ENCODE measurements at places on chromosomes 2 and 18. TPM values are rescaled to one million over a fixed set of nuclear protein-coding genes. Genes with fewer than 3 reads are reported as not detected.

MAP4K4 gene
- 133 TPM for total RNA-seq

IL1A gene
- 0.11 TPM for total RNA-seq

CFAP53 gene
- total RNA-seq: not detected

SLC11A1 gene
- 0.17 TPM for total RNA-seq

CAPN14 gene
- not detected for total RNA-seq

STARD6 gene
- total RNA-seq: not detected

GCG gene
- not detected for total RNA-seq

PSMA8 gene
- total RNA-seq: not detected

TMEM163 gene
- 0.12 TPM for total RNA-seq

RIT2 gene
- not detected for total RNA-seq

PDE11A gene
- 0.23 TPM for total RNA-seq

LMAN1 gene
- total RNA-seq: 109 TPM

HTR2B gene
- total RNA-seq: not detected

FOXD4L1 gene
- 0.33 TPM for total RNA-seq

KIF1A gene
- total RNA-seq: 0.40 TPM

GCFC2 gene
- 31.1 TPM for total RNA-seq

MAP3K19 gene
- not detected for total RNA-seq

ASB18 gene
- total RNA-seq: 0.15 TPM

ITGA6 gene
- 204 TPM for total RNA-seq

LYPD6B gene
- total RNA-seq: 1.9 TPM

RBMS1 gene
- 38.8 TPM for total RNA-seq

ANKAR gene
- 6.6 TPM for total RNA-seq

MGAT5 gene
- 32.7 TPM for total RNA-seq

AMER3 gene
- not detected for total RNA-seq

SLC40A1 gene
- 13.4 TPM for total RNA-seq

QPCT gene
- not detected for total RNA-seq

SP140 gene
- 1.7 TPM for total RNA-seq

PROKR1 gene
- total RNA-seq: 0.12 TPM

SGPP2 gene
- total RNA-seq: not detected

C2orf80 gene
- total RNA-seq: not detected

ANKRD30BL gene
- total RNA-seq: not detected

PROC gene
- 0.58 TPM for total RNA-seq

STPG4 gene
- total RNA-seq: not detected

FSIP2 gene
- 2.5 TPM for total RNA-seq

UGP2 gene
- total RNA-seq: 55.8 TPM

SP5 gene
- 0.47 TPM for total RNA-seq

C2orf66 gene
- 0.51 TPM for total RNA-seq

LINC00305 gene
- total RNA-seq: not detected
